Activated CD4-positive, alpha-beta memory T cell treated with anti-CD3 and anti-CD28 coated beads, Interleukin-2, amount 10 ng/mL, durations not matched to agents 7 days and 5 days (primary cell): ENCODE measurements at places on chromosomes 7 and 10.

DNA sequence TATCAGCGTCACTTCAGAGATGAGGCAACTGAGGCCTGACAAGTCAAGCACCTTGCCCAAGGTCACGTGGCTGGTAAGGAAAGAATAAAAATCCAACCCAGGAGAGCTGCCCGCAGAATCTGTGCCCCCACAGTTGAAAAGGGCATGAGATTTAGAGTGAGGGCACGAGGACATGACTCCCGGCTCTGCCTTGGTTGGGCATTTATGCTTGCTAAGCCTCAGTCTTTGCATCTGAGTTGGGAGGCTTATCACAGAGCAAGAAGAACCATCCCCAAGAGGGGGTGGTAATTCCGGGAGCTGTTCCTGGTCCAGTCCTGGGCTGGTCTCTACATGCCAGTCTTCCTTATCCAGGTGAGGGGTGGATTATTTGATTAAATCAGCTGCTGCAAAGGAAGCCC, 37.3 kb downstream of the PLPP4 start:
- no peak for DNase-seq

DNA sequence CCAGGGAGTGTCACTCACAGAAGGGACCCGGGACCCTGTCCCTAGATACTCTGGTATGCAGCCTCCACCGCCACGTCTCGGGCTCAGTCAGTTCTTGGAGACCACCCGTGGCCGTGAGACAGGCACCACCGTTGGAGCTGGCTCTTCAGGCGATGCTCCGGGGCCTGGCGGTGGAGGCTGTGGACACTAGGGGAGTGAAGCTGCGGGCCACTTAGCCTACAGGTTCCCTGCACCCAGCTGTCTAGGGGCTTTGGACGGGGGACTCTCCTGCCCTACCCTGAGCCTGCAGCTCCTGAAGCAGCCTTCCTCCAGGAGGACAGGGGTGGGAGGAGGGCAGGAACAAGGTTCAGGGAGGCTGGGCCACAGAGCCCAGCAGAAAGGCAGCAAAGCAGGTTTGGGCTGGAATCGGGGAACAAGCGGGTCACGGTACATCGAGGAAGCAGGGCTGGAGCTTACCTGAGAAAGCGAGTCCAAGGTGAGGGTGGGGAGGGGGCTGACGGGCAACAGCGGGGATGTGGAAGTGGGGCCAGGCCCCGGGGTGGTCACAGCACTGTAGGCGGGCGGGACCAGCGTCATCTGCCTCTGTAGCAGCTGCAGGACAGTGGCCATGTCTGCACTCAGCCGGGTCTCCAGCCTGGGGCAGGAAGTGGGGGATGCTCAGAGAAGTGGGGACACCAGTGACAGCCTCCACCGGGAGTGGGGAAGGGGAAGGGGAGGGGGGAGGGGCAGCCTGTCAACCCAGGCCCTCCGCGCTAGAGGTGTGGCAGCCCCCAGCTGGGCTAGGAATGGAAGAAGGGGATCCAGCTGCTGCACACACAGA, 31.5 kb downstream of the KCNH2 start:
- no peak for DNase-seq

GRCh38 chr7:30511973-30512662, 7.5 kb upstream of the GGCT start:
- DNase-seq: no peak

DNA sequence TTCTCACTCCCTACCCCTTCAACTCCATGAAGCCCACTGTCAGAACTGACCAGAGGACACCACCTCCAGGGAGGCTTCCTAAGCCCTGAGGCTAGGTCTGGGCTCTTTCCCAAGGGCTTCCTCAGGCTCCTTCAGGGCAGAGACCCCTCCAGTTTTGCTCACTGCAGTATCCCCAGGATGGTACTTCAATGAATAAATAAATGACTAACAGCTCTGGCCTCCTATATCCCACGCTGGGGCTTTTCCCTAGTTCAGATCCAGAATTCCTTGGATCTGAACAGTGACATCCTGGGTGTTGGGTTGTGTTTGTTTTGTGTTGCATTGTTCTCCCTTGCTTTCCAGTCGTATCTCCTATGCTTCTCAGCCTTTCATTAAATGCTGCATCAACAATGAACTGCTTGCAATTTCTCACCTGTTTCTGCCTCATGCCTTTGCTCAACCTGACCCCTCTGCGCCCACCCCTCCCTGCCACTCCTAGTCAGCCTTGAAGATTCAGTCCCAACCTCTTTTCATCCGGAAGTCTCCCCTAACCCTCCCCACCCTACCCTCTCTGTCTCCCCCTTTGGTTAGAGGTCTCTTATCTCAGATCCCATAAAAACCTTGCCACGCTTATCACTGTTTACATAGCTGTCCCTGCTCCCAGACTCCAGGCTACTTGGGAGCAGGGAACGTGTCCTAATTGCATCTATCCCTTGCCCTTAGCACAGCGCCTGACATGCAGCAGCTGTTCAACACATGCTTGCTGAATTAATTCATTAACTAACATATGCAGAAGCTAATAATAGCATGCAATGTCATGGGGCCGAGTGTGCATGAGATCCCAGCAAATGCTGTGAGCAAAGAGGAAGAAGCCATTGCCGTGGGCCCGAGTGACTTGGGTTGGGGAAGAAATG, 41.7 kb downstream of the PPP1R3C start:
- no peak for DNase-seq

DNA sequence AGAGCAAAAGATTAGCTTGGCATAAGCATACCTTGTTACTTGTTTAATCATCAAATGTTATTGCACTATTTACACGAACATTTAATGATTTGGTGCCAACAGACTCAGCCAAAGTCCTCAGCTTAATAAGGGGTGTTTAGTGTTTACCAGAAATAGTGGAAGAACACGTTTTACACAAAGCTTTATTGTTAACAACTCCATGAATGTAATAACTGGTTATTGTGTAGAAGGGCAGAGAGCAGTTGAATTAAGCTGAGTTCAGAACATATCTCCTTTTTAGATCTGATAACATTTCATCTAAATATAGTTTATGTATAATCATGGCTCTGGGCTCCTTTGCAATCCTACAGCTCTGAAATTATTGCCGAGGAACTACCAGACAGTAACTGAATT, 99.1 kb downstream of the CABCOCO1 start:
- no peak for DNase-seq

DNA sequence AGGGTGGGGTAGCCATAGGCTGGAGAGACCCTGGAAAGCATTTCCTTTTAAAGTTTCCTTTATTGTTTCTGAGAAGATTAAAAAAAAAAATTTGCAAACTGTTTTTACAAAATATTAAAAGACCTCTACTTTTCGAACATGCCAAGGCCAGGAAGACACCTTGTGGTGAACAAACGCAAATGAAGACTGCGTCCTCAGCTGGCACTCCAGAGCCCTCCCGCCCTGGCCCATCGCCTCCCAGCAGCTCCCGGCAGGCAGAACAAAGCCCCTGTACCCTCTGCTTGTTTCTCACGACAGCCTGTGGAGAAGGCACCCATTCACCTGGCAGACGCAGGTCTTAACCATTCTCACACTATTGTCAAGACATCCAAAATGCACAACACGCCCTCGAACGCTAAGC, 56.4 kb downstream of the ESYT2 start:
- DNase-seq: no peak

DNA sequence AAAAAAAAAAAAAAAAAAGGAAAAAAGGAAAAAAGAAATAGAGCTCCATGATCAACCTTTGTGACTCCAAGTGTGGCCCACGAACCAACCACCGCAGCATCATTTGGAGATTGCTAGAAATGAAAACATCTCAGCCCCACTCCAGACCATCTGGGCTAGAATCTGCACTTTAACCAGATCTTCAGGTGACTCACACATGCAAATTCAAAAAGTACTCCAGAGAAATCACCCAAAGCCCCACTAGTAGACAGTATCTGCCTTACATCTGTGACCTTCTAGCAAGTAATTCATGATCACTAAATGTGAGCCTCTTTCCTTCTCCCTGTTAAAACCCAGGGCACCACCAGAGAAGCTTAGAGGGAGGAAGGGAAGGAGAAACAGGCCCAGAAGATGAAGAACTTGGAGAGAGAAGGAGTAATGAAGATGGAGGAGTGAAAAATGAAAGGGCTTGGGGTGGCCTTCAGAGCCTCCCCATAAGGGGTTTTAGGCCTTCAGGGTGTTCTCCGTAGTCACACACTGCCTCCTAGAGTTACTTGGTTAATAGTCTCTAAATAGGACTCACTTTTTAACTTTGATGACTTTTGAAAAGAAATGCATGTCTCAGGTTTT, 94.0 kb downstream of the SLC37A3 start:
- DNase-seq: peak; percentile 56
